Right ventricle myocardium inferior (tissue), 1 donor: ENCODE measurements at places on chromosomes 7 and 10. TPM values are rescaled to one million over a fixed set of nuclear protein-coding genes. Genes with fewer than 3 reads are reported as not detected.

Gene STOX1
- 0.41 TPM for total RNA-seq

Gene FAM25G
- not detected for total RNA-seq

Gene NRCAM
- 0.30 TPM for total RNA-seq

Gene SFR1
- total RNA-seq: 5.7 TPM

Gene TAS2R3
- 0.43 TPM for total RNA-seq

Gene NUTM2B
- 1.0 TPM for total RNA-seq

Gene CDC14C
- not detected for total RNA-seq

Gene CELF2
- total RNA-seq: 71.2 TPM

DNA sequence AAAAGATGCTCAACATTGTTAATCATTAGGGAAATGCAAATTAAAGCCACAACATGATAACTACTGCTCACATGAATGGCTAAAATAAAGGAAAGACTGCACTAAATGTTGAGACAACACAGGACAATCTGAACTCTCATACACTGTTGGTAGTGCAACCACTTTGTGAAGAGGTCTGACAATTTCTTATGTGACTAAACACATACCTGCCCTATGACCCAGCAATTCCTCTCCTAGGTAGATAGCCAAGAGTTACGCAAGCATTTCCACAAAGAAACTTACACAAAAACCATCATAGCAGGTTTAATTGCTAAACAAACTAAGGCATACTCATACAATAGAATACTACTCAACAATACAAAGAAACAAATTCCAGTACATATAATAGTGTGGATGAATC, 41.8 kb upstream of the HERPUD2 start:
- no peak for DNase-seq

- DNase-seq: no peak
Observed at GRCh38 chr10:102033787-102034186, 22.2 kb downstream of the ARMH3 start.

DNA sequence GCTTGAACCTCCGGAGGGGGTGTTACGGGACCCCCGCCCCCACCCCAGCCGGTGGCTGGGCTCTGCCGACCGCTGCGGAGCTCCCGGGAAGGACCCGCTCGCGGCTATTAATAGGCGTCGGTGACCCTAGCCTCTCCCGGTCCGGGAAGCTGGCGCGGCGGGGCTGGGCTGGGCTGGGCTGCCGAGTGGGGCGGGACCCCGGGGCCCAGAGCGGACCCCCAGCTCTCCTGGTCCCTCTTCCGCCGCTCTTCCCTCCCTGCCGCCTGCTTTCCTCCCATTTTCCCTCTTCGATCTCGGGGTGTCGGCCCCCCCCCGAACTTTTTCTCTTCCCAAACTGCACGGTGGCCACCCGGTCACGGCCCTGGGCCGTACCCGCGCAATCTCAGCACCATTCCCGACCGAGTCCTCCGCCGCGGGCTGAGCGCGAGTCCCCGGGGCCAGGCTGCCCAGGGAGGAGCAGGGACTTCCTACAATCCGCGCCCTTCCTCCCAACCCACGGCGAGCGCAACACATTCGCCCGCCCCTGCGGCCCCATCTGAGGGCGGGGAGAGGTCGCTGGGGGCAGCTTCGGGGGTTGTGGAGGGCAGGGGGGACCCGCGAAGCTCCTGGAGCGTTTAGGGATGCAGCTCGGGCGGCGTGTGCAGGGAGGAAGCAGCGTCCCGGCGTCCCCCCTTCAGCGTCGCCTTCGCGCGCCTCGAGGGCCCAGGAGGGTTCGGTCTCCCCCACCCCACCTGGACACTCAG, 3.1 kb upstream of the ELFN1 start:
- peak; percentile 76 for DNase-seq

GRCh38 chr7:43454936-43455518, 127.9 kb upstream of the STK17A start:
- no peak for DNase-seq

GRCh38 chr10:91422915-91423314, 12.8 kb downstream of the HECTD2 start:
- no peak for DNase-seq

- no peak for DNase-seq
Observed at GRCh38 chr7:104805449-104806317, 208.3 kb upstream of the KMT2E start.

DNA sequence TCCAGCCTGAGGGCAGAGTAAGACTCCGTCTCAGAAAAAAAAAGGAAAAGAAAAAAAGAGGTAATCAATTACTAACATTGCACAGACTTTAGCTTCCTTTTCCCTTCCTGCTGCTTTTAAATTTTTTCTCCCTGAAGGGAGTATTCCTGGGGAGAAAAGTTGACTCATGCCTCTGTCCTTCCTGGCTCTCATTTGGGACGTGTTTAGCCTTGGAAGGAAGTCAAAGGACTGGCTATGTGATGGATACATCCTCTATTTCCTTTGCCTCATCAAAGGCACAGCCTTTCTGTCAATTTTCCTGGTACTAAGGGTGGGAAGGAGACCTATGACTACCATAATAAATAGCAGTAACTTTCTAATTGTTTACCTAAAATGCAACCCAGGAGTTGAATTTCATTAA, 77.6 kb downstream of the ITGA8 start:
- no peak for DNase-seq

- DNase-seq: no peak
Observed at GRCh38 chr10:65891073-65891981, 1034.5 kb upstream of the LRRTM3 start.

DNA sequence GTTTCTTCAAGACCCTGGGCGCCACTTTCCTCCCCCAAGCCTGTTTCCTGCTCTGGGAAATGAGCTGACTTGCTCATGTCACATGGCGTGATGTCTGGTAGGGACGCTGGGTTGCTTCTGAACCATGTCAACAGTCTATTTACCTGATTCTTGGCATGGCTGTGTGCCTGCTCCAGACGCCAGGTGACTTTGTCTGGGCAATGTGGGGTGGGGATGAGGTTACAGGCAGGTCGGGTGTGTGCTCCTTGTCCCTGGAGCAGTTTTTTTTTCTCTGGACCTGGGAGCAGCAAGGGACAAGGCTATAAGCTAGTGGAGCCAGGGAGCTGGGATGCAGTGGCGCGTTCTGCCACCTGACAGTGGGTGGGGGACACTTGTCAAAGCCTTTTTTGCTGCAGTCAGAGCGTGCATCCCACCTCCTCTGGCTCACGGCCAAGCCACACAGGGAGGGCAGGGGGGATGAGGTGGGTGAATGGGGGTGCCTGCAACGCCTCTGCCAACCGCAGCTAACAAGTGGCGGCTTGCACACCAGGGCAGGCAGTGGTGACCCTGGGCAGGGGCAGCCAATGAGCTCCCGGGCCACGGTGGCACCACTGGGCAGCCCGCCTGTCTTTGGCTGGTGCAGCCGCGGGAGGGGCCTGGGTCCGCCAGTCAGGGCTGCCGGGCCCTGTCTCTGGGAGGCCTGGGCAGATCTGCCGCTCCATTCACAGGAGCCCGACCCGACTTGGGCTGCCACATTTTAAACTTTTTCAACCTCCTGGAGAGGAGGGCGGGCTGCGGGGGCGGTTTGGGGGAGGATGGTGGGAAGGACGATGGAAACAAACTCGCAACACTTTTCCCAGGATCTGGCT, 22.9 kb downstream of the DNAJB12 start:
- DNase-seq: peak; percentile 88

- no peak for DNase-seq
Observed at GRCh38 chr10:86813101-86813500, 56.7 kb downstream of the BMPR1A start.

- DNase-seq: no peak
Observed at GRCh38 chr10:60044971-60045370, 138.6 kb upstream of the CCDC6 start.

- no peak for DNase-seq
Observed at GRCh38 chr10:19847321-19847720, 31.1 kb downstream of the PLXDC2 start.

DNA sequence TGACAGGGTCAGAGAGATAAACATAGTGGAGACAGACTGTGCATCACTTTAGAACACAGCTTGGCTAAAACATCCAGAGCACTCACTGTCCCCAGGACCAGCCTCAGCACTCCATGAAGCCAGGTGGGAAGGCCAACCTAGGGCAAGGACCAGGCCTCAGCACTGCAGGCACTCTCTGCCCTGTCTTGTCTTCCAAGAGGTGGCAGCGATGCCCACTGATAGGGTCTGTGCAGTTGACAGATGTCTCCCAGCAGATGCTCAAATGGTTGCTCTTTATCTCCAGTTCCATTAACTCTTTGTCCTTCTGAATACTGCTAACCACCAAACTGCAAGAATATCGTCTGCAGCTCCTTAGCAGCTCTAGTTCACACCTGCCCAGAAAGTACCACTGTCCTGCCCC, 9.1 kb downstream of the DDX56 start:
- no peak for DNase-seq

- DNase-seq: no peak
Observed at GRCh38 chr10:124253006-124253405, 159.6 kb upstream of the CHST15 start.

- DNase-seq: no peak
Observed at GRCh38 chr7:68423356-68423755, 1174.9 kb upstream of the AUTS2 start.

- peak; percentile 74 for DNase-seq
Observed at GRCh38 chr10:123154711-123155505, 706 bp downstream of the BUB3 start.

- DNase-seq: peak; percentile 85
Observed at GRCh38 chr10:12418000-12418399, 68.7 kb downstream of the CAMK1D start.

DNA sequence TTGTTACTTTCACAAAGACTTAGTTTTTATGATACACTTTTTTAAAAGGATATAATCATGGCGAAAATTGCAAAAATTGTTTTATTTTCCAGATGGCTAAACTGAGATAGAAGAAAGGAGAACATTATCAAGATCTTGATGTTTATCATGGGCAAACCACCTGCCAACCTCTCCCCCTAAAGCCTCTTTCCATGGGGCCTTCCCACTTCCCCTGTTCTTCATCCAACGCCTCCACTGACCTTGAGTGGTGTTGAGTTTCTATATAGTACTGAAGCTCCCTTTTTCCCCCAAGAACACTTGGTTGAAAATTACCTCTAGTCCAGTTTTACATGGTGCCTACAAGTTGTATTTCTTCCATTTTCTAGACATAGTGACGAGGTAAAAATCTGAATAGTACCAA, 5.0 kb downstream of the CREB3L2 start:
- no peak for DNase-seq

GRCh38 chr10:51073453-51074237, 642 bp upstream of the PRKG1 start:
- peak; percentile 68 for DNase-seq

- DNase-seq: no peak
Observed at GRCh38 chr10:59995862-59996261, 89.5 kb upstream of the CCDC6 start.

GRCh38 chr10:4615042-4615441, 211.0 kb upstream of the AKR1E2 start:
- DNase-seq: no peak

DNA sequence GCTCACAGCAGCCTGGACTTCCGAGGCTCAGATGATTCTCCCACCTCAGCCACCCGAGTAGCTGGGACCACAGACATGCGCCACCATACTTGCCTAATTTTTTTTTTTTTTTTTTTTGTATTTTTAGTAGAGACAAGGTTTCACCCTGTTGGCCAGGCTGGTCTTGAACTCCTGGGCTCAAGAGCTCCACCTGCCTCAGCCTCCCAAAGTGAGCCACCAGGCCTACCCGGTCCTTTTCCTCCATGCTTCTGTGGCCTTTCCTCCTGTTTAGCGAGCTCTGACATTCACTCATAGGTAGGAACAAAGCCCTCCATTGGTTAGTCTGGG, 50.1 kb upstream of the SRPK2 start:
- no peak for DNase-seq

- no peak for DNase-seq
Observed at GRCh38 chr7:45246339-45246738, 88.7 kb downstream of the RAMP3 start.

DNA sequence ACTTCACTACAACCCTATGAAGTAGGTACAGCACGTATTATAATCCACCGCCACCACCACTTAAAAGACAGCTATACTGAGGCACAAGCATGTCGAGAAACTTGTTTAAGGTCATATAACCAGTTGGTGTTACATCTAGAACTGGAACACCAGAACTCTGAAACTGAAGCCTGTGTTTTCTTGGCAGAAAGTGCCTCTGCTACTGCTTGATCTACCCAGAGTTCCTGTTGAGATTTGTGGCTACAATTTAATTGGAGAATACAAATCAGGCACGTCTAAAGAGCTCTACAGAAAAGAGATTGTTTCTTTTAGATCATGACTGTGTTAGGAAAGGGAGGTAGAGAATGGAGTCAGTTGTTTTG, 4.3 kb upstream of the ADD3 start:
- no peak for DNase-seq

DNA sequence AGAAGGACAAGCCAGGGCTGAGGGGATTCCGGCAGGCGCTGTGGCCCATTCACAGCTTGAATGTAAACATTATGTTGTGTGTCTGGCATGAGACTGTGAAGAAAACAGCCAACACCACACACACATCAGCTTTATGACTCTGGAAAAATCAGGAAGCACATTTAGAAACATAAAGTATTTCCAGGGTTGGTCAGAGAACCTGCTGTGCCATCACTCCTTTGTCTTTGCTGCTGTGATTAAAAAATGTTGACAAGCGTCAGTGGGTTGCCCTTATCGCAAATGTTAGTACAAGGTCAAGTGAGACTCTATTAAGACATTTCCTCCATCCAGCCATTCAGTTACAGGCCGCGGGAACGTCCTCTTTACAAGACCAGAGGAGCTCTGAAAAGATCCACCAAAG, 95.4 kb downstream of the TAX1BP1 start:
- no peak for DNase-seq

GRCh38 chr10:89301721-89302445, at the start of gene IFIT2:
IFIT2 (plus strand) TSS chr10:89302046; CDS start chr10:89302124, 78 bp downstream.
- no peak for DNase-seq

DNA sequence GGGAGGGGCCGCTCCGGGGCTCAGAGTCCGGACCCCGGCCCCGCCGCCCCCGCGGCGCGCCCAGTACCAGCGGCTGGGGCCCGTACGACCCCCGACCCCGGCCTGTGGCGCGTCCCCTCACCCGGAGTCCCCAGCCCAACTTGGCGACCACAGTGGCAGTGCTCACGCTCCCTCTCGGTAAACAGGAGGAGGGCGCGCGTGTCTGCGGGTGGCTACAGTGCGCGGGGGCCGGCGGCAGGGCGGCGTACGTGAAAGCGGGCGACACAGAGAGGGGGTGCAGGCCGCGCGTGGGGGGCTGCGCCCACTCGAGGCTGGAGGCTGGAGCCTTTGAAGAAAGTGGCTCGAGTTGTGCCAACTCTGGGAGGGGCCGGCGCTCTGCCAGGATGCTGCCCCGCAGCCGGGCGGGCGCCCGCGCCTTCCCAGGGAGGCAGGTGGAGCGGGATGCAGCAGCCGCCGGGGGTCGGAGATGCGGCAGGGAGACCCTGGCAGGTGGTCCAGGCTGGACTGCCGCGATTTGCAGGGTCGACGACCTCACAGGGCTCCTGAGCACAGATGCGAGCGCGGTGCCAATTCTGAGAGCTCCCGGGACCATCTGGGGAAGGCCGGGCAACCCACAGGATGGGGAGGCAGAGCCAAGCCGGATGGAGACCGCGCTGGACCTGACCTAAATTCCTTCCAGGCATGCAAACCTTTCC, 655 bp downstream of the PTPRE start:
- peak; percentile 82 for DNase-seq

GRCh38 chr10:133336577-133337369, at the start of gene CALY:
CALY (minus strand) TSS chr10:133336896; CDS start chr10:133328989, 7,907 bp downstream.
- peak; percentile 65 for DNase-seq

- DNase-seq: no peak
Observed at GRCh38 chr10:117164592-117165537, 26.8 kb upstream of the VAX1 start.
